Activated CD4-positive, alpha-beta T cell treated with anti-CD3 and anti-CD28 coated beads, Interleukin-2, amount 10 ng/mL, durations not matched to agents 7 days and 5 days (primary cell): ENCODE measurements at places on chromosomes 4 and X. TPM values are rescaled to one million over a fixed set of nuclear protein-coding genes. Genes with fewer than 3 reads are reported as not detected.

The VMA21 gene
- total RNA-seq: 39.7 TPM

The AWAT2 gene
- total RNA-seq: not detected

The GC gene
- not detected for total RNA-seq

DNA sequence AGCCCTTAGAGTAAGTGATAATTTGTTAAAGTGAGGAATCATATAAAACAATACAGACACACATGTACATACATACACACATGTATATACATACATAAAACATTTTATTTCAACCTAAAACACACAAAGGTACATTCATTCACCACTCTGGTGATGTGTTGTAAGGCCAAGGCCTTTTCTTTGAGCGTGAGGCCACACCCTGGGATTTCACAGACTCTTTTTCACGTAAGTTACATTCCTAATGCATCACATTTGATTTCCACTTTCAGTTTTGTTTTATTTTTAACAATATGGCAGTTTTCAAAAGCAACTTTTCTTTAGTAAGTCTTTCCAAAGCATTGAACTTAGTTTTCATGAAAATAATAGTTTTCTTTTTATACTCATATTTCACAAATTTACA, 170.7 kb downstream of the COL4A6 start:
- DNase-seq: no peak
- no peaks in the 10 kb centered on the region for H3K36me3 ChIP-seq
- H3K4me1 ChIP-seq: no peaks in the 10 kb centered on the region
- no peaks in the 10 kb centered on the region for H3K27me3 ChIP-seq
- no peak overlapping the region for H3K4me3 ChIP-seq
- H3K27ac ChIP-seq: no peak overlapping the region
